C1 segment of cervical spinal cord (tissue), 14 donors: ENCODE measurements at places on chromosomes 13 and 19.

DNA sequence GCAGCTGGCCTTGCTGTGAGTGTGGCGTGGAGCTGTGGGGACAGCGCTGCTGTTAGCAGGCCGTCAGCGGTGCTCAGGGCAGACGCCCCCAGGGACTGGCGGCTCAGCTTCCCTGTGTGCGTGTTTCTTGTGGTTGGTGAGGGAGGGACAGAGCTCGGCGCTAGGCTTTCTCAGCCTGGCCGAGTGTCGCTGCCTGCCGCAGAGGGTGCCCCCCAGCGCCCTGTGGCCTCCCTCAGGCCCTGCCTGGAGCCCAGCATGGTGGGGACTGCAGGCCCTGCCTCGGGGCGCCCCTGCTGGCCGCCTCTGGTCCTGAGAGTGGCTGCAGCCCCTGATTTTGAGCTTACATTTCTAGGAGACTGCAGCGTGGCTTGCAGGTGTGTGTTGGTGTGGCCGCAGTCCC lies 35.5 kb downstream of the DOT1L start:
- no peak for DNase-seq

DNA sequence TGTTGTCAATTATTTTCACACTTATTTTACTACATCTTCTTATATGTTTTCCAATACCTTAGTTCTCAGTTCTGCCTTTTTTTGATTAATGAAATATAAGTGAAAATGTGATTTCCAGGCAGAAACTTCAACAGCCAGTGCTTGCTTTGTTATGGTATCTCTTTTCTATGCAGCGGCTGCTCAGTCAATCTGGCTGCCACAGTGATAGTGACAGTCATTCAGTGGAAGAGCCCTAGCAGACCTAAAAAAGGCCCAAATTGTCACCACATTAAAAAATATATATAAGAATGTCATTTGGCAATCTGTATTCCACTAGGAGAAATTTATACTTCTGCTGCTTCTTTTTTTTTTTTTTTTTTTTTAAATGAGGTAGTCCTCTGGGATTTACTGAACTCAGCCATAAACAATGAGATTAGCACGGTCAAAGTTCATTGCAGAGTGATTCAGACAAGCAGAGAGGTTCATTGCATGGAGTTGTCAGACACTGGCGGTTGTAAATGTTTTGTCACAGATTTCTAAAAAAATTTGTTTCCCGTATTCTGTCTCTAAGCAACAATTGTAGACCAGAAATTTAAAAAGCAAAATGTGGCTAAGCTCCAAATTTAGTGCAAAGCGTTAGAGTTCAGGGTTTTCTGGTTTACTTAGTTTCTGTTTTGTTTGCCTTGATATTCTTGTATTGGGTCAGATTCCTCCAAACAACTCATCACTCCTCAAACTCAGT lies 94.7 kb upstream of the PRR20A start:
- DNase-seq, result no peak

DNA sequence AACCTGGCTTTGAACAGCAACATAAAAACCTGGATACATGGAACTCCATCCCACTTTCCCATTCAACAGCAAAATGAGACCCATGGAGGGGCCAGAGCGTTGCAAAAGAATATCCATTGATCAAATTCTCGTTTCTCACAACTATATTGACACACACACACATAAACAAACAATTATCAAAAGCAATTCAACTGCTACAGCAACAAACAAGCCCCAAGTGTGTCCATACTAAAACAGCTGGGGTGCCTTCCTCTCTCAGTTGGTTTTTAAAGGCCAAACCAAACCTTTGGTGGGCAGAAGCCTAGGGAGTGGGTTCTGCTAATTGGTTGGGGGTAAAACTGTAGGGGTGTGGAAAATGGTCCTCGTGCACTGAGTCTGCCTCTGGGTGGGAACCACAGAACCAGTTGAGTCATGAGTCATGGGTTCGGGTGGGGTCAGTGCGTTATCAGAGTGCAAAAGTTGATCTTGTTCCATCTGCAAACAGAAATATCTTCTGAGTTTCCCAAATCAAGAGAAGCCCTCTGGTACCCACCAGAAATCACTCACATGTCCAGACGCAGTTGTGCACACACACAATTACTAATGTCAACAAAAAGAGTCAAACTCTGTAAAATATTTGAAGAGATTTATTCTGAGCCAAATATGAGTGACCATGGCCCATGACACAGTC lies 18.5 kb downstream of the GPR42 start:
- DNase-seq, result no peak

GRCh38 chr19:50384685-50385535 lies 763 bp downstream of the POLD1 start:
- no peak for DNase-seq

DNA sequence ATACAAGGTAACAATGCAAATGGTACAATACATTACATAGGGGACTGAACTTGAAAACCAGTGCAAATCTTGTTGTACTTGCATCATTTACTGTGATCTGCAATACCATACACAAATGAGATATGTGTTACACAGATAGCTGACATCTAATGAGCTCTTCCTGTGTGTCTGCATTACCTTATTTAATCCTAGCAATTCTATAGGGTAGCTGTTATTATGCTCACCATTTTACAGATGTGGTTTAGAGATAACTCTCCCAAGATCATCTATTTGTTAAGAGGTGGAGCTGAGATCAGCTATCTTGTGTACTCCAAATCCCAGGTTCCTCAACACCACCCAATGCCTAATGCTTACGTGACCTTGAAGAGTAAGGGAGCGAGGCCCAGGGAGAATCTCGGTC lies 21.4 kb upstream of the SERP2 start:
- DNase-seq, result no peak

DNA sequence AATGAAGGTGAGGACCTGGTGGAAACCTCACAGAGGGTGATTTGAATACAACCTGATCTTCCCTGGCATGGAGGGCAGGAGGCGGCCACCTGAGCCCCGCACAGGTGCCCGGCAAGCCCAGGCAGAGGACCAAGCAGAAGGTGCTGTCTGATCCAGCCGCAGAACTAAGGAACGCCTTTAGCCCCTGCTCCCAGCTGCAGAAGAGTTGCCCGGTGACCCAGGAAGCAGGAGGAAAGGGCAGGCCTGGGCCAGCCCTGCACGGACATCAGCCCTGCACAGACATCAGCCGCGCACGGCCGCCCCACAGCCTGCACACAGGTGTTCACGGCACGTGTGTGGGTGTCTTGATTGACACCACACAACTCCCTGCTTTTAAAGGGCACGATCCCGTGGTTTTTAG lies 43.1 kb downstream of the RASA3 start:
- DNase-seq, result no peak

DNA sequence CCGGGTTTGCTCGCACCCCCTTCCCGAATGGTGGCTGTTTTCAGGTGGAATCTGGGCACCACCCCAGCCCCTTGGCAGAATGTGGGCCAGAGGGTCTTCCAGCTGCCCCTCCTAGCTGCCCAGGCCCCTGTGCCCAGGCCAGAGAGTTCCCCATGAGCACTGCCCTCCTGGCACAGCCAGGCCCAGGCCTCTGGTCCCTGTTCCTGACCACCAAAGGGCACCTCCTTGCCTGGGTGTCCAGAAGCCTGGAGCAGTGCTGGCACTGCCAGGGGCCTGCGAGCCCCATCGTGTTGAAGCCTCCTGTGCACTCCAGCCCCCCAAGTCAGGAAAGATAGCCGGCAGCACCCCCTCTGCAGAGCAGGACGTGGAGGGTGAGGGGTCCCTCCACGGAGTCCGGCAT lies 23.4 kb downstream of the PIAS4 start:
- no peak for DNase-seq

- DNase-seq, result no peak
These were observed 339.0 kb downstream of the DCT start for GRCh38 chr13:94140511-94140910.

GRCh38 chr13:112963641-112964040 lies 5.4 kb upstream of the MCF2L start:
- no peak for DNase-seq

DNA sequence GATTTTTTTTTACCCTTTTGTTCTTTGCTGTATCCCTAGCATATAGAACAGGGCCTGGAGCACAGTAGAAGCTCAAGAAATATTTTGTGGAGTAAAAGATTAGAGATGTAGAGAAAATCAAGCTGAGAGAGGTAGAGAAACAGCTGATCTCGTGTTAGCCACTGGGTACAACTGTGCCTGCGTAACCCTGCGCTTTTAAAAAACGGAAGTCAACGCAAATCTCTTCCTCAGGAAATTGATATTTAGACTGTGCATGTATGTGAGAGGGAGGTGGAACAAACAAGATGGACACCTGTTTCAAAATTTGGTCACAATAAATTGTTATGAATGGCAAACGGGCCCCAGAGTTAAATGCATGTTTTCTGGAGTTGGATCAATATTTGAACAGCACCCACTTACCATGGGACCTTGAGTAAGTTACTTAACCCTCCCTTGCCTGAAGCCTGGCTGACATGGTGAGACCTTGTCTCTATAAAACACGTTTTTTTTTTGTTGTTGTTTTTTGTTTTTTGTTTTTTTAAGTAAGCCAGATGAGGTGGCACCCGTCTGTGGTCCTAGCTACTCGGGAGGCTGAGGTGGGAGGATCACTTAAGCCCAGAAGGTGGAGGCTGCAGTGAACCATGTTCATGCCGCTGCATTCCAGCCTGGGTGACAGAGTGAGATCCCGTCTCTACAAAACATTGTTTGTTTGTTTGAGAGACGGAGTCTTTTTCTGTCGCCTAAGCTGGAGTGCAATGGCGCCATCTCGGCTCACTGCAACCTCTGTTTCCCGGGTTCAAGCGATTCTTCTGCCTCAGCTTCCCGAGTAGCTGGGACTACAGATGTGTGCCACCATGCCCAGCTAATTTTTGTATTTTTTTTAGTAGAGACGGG lies 3.3 kb upstream of the EPOR start:
- DNase-seq, result no peak

- no peak for DNase-seq
These were observed 28.0 kb upstream of the OVOL3 start for GRCh38 chr19:36082916-36083315.

GRCh38 chr13:93345024-93345423 lies 118.4 kb downstream of the GPC6 start:
- DNase-seq, result no peak

GRCh38 chr19:33720155-33720493 lies 76.5 kb upstream of the KCTD15 start:
- DNase-seq, result no peak

DNA sequence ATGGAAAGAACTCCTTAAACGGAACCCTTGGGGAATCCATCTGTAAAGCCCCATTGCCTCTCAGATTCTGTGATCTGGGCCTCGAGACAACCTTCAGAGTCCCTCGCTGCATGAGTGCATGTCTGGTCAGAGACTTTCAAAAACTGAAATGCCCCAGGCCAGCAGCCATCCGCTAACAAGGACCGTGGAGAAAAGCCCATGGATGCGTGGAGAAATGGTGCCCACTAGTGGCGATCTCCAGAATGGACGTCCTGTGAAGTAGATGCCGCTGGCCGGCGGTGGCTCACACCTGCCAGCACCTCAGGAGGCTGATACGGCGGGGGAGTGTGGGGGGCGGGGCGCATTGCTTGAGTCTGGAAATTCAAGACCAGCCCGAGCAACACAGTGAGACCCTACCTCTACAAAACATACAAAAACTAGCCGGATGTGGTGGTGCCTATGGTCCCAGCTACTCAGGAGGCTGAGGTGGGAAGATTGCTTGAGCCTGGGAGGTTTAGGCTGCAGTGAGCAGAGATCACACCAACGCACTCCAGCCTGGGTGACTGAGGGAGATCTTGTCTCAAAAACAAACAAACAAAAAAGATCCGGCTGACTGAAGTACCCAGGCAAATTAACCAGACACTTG lies 7.9 kb upstream of the CDC16 start:
- peak; percentile 78 for DNase-seq

GRCh38 chr19:37698216-37698615 lies 21.3 kb downstream of the ZNF607 start:
- no peak for DNase-seq

GRCh38 chr19:32824191-32824751 lies 45.3 kb downstream of the SLC7A9 start:
- no peak for DNase-seq

- DNase-seq, result no peak
These were observed 14.9 kb downstream of the COMP start for GRCh38 chr19:18776288-18776594.

- DNase-seq, result no peak
These were observed 9.5 kb upstream of the KLK14 start for GRCh38 chr19:51091895-51092873.

DNA sequence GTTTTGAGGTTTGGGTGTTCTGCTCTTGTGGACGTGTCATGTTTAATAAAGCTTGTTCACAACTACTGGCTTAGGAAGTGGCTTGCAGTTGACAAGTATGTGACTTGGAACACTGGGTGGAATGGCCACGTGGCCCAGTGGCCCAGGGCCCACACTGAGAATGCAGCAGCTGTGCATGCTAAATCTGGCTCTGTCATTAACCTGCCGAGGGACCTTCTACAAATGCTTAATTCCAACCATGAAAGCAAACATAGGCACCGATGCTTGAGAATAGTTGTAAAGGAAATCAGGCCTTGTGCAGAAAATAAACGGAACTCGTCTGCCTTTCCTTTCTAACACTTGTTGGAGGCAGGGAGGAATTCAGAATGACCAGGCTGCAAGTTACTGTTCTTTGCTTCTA lies 11.6 kb upstream of the CLDN10 start:
- peak; percentile 37 for DNase-seq

DNA sequence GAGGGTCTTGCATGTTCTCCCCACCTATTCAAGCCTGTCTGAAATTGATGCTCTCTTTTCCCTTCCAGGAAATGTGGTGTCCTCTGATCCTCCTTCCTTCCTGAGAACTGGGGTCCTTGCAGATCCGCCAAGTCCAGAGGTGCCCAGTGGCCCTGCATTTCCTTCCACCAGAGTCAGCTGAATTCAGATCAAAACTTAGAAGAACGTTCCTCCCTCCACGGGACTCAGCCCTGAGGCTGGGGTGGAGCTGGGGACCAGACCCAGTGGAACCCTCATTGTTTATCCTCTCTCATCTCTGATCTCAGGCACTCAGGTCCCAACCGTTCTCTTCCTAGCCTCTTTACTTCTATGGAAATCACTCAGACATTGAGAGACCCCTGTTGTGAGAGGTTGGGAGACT lies 477.3 kb downstream of the TSHZ3 start:
- DNase-seq, result no peak

GRCh38 chr13:113740286-113740556 lies 18.8 kb upstream of the TMEM255B start:
- no peak for DNase-seq

GRCh38 chr13:73025217-73026012 lies 33.4 kb upstream of the KLF5 start:
- DNase-seq, result no peak

- DNase-seq, result no peak
These were observed 1.9 kb downstream of the EFNA2 start for GRCh38 chr19:1287354-1288225.
